ENCODE measurements at places on chromosomes 16 and 17.

DNA sequence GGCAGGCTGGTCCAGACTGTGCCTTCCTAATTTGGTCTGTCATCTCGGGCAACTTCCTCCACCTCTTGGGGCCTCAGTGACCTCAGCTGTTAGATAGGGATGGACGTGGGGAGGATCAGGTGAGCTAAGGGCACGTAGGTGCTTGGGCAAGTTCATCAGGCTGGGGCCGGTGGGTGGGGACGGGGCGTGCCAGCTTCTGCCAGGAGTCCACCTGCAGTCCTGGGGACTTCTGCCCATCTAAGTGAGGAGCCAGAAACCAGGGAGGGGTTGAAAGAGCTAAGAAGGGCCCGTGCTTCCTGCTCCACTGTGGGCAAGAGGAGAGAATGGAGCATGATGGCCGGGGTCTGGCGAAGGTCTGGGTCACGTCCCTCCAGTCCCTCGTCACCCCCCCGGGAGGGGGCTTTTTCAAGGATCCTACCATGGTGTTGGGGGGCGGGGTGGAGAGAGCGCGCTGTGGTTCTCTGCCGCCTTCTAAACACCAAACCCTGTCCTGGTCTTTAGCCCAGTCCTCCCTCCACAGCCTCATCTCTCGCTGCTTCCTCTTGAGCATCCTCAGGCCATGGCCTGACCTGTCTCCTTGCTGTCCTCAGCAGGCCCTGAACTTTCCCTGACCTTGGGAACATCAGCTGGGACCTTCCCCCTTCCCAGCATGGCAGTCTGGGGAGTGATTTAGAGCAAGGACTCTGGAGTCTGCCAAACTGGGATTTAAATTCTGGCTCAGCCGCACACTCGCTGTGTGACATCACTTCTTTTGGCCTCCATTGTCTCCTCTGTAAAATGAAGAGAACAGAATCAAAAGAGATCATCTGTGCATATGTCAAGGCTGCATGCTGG lies 21.6 kb downstream of the SPNS2 start:
- no peak for DNase-seq

DNA sequence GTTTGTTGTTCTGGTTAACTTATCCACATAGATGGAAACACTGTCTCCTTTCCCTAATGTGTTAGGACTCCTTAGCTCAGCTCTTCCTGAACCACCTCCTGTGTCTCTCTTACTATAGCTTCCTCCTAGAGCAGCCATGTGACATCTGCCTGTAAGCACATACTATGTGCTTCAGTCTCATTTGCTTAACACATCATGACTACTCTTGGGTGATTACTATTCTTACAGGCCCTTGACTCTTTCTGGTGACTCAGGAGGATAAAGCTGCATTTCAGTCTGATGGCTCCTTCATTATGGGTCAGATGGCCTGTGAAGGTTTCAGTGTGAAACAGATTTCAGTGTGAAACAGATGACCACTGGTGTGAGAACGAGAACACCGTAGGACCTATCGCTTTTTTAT lies 320 bp upstream of the KRTAP4-2 start:
- no peak for DNase-seq

GRCh38 chr17:82947051-82947991 lies 107.5 kb upstream of the ZNF750 start:
- DNase-seq: no peak

DNA sequence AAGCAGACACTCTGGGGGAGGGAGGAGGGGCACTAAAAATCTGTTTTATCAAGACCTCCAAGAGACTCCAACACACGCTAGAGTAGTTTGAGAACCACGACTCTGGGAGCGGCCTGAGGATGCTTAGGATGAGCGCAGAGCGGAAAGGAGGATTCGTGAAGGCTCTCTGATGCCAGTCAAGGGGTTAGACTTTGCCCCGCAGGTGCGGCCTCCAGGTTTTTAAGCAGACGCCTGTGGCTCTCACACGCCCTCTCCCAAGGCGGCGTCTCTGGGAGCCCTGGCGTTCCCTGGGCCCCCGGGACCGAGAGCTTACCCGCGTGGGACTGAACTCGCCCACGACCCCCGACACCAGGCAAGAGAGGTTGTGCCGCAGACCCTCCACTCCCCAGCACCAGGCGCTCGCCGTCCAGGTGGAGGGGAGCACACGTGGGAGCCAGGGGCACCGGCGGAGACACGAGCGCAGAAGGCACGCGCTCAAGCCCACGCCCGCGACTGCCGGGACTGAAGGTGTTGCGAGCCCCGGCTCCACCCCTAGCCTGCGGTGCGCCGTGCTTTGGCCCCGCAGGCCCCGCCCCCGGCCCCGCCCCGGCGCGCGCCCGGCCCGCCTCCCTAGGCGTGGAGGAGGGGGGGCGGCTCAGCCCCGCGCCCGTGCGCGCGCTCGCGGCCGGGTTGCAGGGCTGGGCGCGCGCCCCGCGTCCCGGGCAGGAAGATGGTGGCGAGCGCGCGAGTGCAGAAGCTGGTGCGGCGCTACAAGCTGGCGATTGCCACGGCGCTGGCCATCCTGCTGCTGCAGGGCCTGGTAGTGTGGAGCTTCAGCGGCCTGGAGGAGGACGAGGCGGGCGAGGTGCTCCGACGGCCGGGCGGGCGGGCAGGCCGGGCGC lies at the start of gene XYLT2:
Gene XYLT2, plus strand, starts transcription at position 695 of the 881 bp plus-strand sequence. Its CDS starts 15 bp downstream, at position 710.
- peak; percentile 79 for DNase-seq

GRCh38 chr16:71287454-71287853 lies 1.7 kb downstream of the CMTR2 start:
- DNase-seq: no peak

DNA sequence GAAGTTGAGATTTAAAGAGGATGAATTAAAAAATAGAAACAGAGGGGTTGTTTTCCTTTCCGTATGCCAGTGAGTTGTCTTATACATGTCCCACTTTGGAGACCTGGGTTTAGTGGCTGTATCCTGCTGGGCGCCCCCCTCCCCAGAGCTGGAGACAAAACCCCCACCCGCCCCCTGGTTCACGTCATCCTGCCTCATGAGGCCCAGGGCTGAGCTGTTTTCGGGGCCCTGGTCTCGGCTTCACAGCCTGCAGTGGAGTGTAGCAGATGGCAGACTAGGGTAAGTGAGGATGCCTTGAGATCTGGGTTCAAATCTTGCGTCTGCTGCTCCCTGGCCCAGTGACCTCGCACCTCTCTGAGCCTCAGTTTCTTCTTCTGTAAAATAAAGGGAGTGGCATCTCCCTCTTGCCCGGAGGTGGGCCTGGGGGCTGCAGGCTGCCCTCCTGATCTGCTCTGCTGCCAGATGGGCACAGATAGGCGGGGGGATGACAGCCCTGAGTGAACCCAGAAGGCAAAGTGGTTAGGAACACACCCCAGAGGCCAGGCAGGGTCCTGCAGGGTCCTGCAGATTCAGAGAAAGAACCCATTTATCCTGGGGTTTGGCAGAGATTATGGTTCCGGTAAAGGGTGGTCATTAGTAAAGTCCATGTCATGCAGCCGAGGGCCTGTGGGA lies 45.1 kb downstream of the SOCS3 start:
- no peak for DNase-seq

DNA sequence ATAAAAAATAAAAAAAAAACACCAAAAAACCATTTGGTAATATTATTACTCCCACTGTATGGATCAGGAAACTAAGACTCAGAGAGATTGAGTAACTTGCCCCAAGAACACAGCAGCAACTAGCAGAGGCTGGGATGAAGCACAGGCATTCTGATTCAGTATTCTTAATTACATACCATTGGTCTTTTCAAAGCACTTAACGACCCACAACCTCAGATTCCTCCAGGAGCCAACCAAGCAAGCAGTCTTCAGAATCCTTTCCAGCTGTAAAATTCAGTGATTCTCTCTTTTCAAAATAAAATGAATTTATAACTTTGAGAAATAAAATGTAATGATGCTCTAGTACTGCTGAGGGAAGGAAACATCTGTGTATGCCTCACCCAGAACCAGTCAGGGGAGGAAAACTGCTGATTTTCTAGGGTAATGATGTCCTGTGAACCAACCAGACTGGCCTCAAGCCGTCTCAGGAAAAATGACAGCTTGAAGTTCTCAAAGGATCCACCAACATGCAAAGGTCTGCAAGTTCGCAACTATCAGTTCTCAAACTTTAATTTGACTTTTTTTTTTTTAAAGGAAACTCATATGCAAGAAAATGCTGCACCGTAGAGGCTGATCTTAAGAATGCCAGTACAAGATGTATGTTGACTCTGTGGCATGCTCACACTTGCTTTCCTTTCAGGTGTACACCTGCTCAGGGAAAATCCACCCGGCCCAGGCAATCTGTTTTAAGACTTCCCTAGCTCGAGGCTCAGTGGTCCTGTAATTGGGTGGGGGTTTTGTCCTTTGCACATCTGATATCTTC lies 9.0 kb downstream of the CUEDC1 start:
- no peak for DNase-seq

- DNase-seq: no peak
Observed at GRCh38 chr16:75570396-75571065, 4.4 kb downstream of the GABARAPL2 start.
